ENCODE measurements at places on chromosomes 3 and 15.

DNA sequence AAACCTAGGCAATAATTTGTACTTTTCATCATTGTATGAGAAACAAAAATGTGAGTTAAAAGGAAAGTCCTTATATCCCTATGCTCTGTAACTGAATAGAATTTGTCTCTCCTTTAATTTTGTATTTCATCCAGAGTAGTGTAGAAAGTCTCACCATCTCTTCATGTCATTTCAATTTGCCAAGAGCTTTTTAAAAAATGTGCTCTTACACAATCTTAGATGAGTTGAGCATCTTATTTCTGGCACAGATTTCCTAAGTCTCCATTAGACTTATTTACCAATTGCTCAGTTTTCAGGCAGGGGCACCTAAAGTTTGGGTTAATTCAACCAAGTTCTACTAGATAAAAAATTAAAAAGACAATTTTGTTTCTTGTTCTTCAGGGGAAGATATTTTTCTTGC, 201.5 kb upstream of the RBMS3 start:
- DNase-seq, result no peak

GRCh38 chr3:132554437-132554836, 42.6 kb upstream of the ACKR4 start:
- no peak for DNase-seq

DNA sequence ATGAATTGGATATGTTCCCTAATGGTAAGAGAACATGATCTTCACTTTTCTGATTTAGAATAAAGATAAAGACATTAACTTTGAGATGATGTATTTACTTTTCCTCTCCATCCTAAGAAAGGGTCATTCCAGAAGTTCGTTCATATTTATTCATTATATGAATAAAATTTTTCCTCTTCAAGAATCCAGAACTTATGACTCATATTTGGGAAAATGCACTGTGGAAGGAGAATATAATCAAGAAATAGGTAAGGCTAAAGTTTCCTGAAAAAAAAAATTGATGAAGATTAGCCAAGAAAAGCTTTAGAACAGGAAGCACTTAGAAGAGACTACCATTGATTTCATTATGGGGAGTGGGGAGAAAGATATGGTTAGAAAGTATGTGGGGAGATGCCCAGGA, 36.5 kb upstream of the CBLB start:
- no peak for DNase-seq

DNA sequence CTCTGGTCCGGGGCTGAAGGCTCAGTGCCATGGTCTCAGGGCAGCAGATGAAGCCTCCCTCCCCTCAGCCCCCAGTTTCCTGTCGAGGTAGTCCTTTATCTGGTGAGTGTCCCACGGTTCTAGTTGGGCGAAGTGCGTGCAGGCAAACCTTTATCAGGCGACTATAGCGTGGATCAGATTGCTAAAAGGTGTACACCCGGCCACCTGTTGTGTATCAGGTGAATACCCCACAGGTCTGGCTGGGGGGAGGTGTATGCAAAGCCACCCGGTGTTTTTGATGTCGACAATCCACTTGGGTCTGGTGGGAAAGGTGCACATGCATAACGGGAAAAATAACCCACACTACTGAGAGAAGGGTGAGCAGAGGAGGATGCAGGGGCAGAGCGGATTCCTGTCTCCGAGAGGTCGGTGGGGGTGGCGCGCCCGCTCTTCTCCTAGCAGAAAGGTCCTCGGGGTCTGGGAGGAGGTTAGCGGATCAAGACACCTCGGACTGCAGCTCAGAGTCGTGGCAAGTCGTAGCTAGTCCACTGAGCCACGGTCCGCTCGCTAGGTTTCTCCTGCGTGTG, 507 bp downstream of the SLC12A6 start:
- no peak for DNase-seq

DNA sequence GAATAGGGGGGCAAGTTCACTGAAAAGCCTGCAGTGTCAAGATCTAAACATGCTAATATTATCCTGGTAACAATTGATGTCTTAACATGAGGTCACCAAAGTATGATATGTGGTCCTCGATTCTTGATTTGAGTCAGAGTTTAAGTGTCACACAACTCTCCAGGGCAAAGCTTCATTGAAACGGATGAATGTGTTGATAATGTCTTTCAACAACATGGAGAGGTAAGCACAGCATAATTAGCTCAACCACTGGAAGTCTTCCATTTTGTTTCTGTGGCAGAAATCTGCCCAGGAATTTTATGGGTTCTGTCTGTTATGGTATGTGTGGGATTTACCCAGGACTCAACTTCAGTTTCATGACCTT, 591.5 kb downstream of the ZNF385D start:
- no peak for DNase-seq
